ENCODE measurements at places on chromosomes 3 and 15.

- no peak for DNase-seq
Measured at GRCh38 chr3:131744765-131745164, 242.0 kb upstream of the MRPL3 start.

DNA sequence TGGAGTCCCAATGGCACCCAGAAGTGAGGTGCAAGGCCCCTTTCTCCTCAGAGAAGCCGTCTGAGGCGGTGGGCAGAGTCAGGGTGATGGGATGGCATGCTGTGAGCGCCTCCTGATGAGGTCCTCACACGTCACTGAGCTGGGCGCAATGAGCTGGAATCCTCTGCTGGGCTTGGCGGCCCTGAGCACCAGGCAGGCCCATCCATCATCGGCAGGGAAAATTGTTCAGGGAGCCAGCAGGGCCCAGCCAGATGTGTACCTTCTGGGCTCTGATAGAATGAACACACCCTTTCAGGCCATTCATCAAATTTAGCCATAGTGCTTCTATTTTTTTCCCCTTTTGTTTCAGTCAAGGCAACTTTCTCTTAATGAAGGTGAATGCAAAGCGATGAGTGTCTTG lies 43.7 kb downstream of the FAM3D start:
- DNase-seq = no peak

GRCh38 chr3:148759430-148759829 lies 61.7 kb downstream of the AGTR1 start:
- DNase-seq = no peak

- DNase-seq = no peak
Measured at GRCh38 chr15:77567202-77567601, 65.5 kb downstream of the LINGO1 start.

GRCh38 chr15:84685304-84685703 lies 27.3 kb upstream of the NMB start:
- DNase-seq = no peak

DNA sequence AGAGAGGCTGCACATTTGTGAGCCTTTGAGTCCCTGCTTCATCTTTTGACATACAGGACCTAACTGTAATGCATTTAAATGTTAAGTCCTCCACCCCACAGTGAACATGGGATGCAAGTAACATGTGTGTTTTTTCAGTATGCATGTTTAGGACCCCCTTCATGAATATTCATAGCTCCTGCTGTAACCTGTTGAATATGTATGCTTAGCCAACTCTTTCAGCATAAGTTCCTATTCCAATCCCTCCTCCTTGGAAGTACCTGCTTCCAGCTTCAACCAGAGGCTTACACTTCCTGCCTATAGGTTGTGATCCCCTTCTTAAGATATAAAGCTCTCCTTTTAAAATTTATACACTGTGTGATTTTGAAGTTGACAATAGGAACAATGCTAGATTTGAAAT lies 36.9 kb upstream of the GNB4 start:
- DNase-seq = no peak

- no peak for DNase-seq
Measured at GRCh38 chr3:158845765-158846350, 44.0 kb downstream of the MFSD1 start.

Data from esophagus squamous epithelium (tissue), 5 donors.